ENCODE measurements at places on chromosomes 4 and X.
A peak's percentile ranks its signal among the peaks of the same experiment; 100 is the strongest.

GRCh38 chr4:11131491-11131890 lies 297.2 kb downstream of the HS3ST1 start:
- DNase-seq: no peak

GRCh38 chrX:47751670-47752069 lies 85.0 kb upstream of the ZNF81 start:
- peak; percentile 34 for DNase-seq

DNA sequence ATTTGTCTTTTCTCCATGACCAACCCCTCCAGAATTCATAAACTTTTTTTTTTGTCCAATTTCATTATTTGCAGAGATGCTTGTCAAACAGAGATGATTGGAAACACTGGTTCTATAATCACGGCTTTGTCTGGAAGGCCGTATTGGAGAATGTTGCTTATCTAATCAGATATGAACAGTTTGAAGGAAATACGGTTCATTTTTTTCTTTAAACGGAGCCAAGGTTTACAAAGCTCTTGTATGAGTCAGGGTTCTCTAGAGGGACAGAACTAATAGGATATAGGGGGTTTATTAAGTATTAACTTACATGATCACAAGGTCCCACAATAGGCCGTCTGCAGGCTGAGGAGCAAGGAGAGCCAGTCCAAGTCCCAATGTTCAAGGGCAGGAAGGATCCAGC lies 1415.8 kb downstream of the C4orf33 start:
- DNase-seq: no peak

GRCh38 chrX:153779891-153780677 lies 757 bp upstream of the SRPK3 start:
- no peak for DNase-seq

DNA sequence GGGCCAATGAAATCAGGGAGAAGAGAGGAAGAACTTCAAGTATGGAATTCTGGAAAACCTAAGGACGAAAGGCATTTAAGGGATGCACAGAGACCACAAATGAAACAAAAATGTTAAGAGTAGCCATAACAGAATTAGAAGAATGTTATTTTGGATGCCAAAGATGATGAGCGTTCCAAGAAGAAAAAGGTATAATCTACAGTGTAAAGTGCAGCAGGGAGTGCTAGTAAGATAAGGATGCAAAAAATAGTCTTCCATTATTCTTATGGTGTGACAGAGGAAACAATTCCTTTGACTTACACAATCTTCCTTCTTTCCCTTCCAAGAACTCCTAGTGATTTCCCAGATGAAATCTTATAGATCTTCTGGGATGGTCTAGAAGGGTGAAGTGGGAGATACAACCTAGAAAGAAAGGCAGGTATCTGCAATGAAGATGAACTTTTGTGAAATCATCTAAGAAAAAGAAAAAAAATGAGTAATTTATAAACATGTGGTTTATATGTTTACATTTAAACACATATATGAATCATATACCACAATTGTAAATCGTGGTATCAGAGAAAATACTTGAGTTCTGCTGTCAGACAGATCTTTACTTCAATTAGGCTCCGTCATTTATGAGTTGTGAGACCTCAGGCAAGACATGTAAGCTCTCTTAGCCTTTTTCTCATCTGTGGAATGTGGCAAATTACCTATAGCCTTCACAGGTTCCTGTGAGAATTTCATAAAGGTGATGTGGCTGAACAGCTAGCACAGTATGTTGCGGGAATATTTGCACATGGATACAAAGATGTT lies 8.1 kb downstream of the MORF4L2 start:
- no peak for DNase-seq

DNA sequence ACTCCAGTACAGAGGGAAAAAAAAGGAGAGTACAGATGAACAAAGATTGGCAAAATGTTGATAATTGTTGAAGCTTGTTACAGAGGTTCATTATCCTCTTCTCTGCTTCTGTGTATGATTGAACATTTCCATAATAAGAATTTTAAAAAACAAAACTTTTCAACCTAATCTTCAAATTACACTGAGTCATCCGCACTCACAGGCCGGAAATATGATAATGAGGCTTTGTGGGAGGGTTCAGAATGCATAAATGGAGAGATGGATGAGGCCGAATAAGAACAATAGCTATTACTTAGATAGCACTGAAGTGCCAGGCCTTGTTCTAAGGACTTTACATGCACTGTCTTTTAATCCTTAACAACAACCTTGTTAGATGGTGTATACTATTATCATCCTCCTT lies 4.6 kb upstream of the ERCC6L start:
- DNase-seq: no peak

DNA sequence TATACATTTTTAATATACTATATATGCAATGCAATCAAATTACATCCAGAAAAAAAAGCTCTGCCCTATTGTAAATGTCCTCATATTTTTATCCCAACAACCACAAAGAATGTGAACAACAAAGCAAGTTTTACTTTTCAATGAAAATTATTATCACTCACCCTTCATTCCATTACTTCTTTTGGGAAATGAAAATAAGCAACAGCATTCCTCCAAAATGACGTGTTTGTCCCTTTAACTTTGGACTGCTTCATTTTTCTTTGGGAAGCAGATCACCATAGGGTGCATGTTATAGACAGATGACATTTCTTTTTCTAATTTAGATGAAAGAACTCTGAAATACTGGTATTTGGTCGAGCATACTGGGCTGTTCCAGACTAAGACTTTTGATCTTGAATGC lies 667.1 kb upstream of the BOD1L1 start:
- DNase-seq: no peak

- no peak for DNase-seq
These were observed 9.9 kb downstream of the MXD4 start for GRCh38 chr4:2251795-2252529.

DNA sequence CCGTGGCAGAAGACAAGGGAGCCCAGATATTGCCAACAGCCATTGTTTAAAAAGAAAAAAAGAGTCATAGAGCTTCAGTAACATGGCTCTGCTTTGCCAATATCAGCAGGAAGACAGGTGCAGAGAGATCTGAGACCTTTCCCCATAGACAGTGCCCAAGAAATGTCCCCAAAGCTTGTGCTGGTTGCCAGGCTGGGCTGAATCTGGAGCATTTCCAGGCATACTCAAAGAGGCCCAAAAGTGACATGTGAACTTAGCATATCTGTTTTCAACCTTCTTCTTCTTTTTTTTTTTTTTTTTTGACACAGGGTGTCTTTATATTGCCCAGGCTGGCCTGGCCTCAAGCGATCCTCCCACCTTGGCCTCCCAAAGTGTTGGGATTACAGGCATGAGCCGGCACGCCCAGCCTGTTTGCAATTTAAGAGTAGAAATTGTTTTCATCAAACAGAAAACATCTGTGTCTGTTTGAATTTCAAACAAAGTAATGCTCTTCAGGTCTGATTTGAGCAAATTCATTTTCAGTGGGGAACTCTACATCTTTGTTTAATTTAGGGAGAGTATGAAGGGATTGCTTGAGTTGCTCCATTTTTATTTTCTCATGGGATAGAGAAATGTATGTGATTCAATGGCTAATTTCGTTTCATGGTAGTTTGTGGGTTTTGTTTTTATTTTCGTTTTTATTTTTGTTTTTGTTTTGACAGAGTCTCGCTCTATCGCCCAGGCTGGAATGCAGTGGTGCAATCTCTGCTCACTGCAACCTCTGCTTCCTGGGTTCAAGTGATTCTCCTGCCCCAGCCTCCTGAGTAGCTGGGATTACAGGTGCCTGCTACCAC lies 56.6 kb upstream of the RBM47 start:
- no peak for DNase-seq

DNA sequence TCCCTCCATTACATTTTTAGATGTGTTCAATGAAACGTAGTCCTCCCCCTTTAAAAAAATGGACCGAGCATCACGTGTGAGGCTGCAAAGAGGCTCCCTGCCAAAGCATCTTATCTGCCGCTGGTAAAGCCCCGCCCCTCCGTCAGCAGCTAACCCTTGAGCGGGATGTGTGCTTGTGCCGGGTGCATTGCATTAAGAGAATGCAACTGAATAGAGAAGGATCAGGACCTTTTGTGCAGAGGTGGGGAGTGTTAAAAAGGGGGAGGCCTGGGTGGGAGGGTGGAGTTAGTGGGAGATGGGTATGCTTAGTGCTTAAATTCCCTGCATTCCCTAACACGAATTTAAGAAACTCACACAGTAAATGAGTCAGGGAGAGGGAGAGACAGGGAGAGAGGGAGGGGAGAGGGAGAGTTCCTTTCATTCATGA lies 66.0 kb downstream of the TBL1X start:
- peak; percentile 42 for DNase-seq

DNA sequence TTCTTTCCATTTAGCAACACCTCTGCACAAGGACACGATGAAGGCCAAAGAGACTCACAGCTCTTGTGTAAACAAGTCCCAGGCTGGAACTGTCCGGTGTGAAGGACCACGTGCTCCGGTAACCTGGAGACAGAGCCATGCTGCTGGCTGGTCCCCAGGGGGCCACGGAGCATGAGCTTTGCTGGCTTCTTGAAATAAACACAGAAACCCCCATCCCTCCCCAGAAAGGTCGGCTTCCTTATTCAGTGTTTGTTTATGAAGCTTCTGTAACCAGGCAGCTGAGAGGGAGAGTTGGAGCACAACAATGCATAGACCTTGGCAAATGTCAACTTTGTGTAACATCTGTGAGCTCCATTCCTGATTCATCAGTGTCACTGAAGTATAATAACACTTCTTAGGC lies 109.4 kb downstream of the GPR143 start:
- DNase-seq: no peak

DNA sequence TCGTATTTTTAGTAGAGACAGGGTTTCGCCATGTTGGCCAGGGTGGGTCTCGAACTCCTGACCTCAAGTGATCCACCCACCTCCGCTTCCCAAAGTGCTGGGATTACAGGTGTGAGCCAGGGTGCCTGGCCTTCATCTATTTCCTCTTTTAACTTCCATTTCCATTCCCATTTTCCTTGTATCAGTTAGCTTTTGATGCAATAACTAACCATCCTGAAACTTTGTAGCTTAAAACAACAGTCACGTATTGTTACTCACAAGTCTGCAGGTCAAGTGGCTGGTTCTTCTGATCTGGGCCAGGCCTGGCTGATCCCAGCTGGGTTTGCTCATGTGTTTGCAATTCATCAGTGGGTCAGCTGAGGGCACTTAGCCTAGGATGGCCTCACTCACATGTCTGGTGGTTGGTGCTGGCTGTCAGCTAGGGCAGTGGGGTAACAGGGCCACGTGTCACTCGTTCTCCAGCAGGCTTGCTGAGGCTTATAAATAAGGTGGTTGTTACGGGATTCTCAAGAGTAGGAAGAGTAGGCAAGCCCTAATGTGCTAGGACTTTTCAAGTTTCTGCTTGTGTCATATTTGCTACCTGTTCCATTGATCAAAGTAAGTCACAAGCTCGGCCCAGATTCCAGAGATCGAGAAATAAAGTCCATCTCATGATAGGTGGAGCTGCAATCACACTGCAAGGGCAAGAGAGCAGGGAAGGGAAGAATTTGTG lies 88.2 kb downstream of the SOWAHB start:
- no peak for DNase-seq

DNA sequence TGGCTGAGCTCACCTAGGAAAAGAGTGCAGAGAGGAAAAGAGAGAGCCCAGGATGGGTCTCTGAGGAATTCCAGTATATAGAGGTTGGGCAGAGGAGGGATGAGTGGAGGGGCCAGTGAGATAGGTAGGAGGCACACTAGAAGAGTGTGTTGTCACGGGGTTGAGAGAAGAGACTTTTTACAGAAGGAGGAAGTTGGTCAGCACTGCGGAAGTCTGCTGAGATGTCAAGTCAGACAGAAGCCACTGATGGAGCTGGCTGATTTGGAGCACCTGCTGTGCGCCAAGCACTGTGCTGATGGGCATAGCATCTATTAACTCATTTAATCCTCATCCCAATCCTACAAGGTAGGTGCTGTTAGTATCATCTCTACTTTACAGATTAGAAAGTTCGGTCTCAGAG lies 60.4 kb downstream of the EFNB1 start:
- DNase-seq: no peak

GRCh38 chrX:145881175-145881995 lies 63.8 kb downstream of the SLITRK2 start:
- no peak for DNase-seq

DNA sequence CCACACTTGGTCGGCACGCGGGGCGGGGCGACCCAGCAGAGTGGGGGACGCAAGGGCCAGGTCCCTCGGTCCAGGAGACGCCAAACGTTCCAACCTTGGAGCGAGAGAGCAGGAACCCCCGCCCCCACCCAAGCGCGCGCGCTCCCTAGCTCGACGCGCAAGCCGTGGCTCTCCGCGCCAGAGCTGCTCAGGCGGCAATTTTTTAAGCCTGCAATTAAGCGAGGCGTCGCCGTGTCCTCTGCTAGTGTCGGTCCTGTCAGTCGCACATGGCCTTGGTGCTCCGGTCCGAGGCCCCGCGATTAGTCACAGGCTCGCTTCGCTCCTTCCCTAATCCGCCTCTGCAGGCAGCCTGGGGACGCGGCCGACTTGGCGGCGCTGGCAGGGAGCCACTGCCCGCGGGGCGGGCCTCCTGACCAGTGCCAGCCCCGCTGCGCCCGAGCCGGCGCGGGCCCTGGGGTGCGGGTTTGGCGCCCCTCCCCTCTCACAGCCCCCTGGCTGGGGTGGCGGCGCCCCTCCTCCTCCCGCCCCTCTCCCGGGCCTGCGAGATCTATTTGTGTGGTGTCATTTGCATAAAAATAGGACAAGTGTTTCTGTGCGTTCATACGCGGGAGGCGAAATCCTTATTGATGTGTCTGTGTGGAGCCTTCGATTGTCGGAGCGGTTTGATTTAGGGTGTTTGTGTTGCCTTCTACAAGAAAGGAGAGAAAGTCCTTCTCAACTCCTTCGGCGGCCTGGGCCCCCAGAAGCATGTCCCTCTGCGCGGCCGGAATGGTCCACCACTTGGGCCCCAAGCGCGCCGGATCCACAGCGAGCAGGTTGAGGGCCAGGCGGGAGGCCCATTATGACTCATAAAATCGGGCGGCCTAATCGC lies 9.8 kb upstream of the BCOR start:
- peak; percentile 37 for DNase-seq

DNA sequence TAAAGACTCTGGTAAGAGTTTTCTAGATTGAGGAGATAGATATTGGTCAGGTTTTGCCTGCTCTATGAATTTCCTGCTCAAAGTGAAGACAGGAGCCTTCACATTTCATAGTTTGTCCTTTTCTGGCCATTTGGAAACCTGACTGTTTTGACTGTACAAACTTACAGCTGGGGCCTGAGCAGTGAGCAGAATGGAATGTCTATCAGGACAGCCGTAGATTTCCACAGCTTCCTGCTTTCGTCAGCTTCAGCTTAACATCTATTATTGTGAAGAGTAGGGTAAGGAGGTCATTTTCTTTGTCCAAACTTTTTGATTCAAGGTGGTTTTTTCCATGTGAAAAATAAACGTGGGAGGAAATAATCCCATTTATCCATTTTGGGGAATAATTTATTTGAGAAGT lies 124.3 kb upstream of the DIPK2B start:
- no peak for DNase-seq

DNA sequence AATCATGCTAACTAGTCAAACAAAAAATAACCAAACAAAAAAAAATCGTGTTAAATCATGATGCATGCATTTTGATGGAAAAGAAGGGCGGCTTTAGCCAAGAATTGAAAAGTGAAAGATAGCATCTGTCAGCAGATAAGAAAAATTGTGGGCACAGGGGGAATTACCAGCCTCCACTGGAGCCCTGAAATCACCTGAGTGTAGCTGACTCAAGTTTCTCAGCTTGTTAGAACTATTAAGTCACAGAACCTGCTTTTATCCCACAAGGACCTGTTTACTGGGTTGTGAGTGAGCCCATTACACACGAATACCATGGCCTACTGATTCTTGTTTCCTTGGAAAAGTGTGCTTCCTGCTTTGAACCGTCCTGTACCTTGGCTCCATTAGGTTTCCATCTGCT lies 85.2 kb downstream of the COX18 start:
- no peak for DNase-seq

- DNase-seq: peak; percentile 34
These were observed at the start of gene UGT8 for GRCh38 chr4:114598191-114599121. TSS of gene UGT8 (plus strand) at chr4:114598807. CDS start at chr4:114622881, 24,074 bp downstream.

GRCh38 chr4:78222575-78223186 lies 165.6 kb downstream of the FRAS1 start:
- no peak for DNase-seq

Measured in activated naive CD8-positive, alpha-beta T cell treated with anti-CD3 and anti-CD28 coated beads, Interleukin-2, amount 50 U/mL, for 24 hours (primary cell).